Stimulated activated naive CD8-positive, alpha-beta T cell treated with anti-CD3 and anti-CD28 coated beads, Interleukin-15, Interleukin-2, amounts not matched to agents 100 U/mL and 50 U/mL, for 24 hours (primary cell): ENCODE measurements at places on chromosomes 6 and 20.
A peak's percentile ranks its signal among the peaks of the same experiment; 100 is the strongest.

GRCh38 chr6:87675004-87675681 lies 26.9 kb downstream of the AKIRIN2 start:
- DNase-seq, result no peak

DNA sequence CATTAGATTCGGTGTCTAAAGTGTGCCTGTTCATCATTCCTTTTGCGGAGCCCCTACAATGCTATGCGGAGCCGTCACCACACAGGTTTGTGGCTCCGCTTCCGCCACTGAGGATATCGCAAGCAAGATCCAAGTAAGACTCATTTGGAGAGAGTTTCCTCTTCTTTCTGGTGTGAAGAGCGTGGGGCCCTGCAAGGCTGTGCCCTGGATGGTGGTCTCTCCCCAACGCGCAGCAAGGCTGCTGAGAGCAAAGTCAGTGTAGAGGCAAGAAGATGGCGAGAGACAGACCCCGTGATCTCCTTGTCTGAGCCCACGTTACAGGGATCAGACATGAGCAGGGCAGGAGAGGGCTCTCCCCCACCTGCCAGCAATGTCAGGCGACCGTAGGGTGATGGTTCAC lies 96.3 kb upstream of the AFDN start:
- no peak for DNase-seq

GRCh38 chr6:89610149-89610642 lies 28.4 kb downstream of the LYRM2 start:
- peak; percentile 90 for DNase-seq

DNA sequence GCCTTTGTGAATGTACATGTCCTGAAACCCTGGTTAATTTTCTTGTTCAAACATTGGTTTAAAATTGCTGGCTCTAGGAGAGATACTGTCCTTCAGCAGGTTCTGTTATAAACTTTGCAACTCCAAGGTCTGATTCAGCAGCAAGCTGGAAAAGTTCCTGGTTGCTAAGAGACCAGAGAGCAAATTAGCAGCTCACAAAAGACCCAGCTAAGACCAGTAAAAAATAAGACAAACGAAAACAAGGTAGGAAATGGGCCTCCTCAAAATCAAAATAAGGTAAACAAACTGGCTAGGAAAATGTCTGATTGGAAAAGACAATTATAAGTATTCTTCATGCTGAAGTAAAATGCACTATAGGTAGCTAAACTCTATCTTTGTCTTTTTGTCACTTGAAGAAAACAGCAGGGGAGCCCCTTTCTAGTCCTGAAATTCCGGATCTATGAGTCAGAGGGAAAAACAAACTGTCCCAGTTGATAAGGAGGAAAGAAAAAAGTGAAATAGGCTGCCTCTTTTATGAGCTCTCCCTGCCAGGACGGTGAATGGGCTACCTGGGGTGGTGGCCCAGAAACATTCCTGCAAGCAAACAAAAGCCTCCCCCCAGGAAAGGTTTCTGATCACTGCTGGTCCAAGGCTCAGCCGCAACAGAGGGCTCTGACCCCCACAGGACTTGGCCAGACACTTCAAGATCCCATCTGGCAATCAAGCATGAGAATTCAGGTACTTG lies 41.6 kb downstream of the UNC5CL start:
- no peak for DNase-seq

- DNase-seq, result peak; percentile 89
Observed at GRCh38 chr6:30556906-30557682, at the start of gene PRR3. PRR3 (plus strand) TSS chr6:30557295; CDS start chr6:30557345, 50 bp downstream.

- DNase-seq, result no peak
Observed at GRCh38 chr6:135819665-135820064, 31.8 kb upstream of the PDE7B start.

DNA sequence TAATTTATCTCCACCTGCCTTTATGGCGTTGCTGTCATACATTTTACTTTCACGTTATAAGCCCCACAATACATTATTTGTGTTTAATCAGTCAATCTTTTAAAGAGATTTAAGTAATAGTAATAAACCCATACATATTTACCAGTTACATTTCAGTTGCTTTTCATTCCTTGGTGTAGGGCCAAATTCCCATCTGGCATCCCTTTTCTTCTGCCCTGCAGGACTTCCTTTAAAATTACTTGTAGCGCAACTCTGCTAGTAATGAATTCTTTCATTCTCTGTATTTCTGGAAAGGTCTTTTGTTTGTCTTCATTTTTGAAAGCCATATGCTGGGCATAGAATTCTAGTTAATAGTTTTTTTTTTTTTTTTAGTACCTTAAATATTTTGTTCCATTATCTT lies 24.9 kb downstream of the ZNF334 start:
- no peak for DNase-seq

- no peak for DNase-seq
Observed at GRCh38 chr6:169185011-169185521, 68.6 kb downstream of the THBS2 start.

DNA sequence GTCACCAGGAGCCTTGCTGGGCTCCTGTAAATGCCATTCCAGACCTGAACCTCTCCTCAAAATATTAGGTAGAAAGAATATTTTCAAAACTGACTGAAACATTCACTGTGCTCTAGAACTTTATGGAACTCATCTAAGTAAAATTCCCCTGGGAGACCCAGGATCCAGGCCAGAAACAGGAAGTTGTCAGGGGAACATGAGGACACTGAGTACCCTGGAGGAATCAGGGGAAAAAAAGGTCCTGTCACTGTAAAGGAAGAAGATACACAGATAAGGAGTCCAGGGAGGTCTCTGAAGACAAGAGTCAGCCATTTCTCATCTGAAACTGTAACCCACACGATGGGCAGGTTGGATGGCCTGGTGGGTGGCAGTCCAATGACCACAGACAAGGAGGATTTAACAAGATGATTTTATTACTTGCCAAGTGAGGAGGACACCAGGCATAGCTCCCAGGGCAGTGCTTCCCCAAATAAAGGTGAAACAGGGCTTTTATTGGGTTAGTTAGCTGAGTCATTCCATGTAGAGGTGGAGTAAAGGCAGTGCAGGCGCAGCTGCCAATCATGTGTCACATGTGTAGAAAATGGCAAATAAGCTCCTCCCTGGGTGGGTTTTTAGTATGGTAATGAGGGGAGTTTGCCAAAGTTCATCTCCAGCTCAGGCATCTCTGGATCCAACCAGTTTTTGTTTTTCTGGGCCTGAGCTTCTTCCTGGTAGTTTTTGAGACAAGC lies 138.5 kb downstream of the RCAN2 start:
- no peak for DNase-seq

DNA sequence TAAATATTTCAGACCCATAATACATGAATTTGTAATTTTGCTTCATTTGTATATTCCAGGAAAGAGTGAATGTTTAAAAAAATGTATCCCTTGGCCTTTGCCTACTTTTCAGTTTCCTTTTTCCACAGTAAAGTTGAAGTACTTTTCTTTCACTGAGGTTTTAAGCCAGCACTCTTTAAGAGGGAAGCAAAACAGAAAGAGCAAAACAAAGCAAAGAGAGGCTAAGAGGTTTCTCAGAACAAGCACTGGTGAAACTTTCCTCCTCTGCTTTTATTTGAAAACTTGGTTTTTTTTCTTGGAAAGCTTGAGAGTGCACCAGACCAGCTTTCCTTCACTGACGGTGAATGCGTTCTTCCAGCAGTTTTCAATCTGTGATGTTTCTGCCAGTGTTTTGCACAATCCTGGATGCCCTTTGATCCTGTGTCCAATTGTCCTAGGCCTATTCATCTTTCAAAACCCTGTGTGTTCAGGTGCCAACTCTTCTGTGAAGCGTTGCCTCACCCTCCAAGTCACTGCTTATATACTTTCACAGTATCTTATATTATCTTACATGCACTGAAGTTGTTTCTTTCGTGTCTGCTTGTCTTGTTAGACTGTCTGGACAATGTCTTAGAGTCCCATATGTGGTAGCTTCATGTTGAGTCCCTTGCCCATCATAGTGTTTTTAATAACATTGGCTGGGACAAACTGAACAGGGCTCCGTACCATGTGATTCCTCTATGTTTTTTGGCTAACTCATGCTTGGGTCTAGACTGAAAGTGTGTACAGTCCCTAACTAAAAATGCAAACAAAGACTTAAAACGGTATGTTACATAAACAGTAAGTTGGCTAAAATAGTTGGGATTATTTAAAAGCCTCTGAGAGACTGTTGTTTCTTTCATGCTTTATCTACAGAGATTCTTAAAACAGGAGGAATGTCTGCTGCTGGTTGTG lies 1.9 kb downstream of the RNF217 start:
- no peak for DNase-seq

DNA sequence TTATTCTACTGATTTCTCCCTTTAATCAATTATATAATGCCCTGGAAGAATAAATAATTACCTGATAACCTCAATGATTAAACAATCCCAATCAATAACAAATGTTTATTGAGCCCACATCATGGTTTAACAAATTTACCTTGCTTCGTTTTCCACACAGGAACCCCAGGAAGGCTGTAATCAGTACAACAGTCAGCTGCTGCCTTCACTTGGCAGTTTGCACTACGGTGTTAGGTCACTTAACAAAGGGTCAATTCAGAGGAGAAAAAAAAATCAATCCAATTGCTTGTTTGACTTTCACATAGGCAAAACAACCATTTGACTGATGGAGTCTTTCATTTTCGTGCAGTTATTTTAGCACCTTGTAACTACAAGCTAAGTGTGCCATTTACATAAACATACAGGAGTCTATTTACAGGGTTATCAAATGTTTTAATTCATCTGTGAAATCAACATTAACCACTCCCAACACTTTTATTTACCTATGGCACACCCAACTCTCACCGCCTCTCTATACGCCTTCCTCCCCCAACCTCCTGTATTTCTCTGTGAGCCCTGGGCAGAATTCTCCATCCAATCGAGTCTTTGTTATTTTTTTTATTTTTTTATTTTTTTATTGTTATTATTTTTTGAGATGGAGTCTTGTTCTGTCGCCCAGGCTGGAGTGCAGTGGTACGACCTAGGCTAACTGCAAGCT lies 140.4 kb upstream of the TAB2 start:
- no peak for DNase-seq

- DNase-seq, result no peak
Observed at GRCh38 chr6:44926556-44926955, 401.6 kb upstream of the RUNX2 start.
